HEK293T (cell line): ENCODE measurements at places on chromosomes 5 and 9.

DNA sequence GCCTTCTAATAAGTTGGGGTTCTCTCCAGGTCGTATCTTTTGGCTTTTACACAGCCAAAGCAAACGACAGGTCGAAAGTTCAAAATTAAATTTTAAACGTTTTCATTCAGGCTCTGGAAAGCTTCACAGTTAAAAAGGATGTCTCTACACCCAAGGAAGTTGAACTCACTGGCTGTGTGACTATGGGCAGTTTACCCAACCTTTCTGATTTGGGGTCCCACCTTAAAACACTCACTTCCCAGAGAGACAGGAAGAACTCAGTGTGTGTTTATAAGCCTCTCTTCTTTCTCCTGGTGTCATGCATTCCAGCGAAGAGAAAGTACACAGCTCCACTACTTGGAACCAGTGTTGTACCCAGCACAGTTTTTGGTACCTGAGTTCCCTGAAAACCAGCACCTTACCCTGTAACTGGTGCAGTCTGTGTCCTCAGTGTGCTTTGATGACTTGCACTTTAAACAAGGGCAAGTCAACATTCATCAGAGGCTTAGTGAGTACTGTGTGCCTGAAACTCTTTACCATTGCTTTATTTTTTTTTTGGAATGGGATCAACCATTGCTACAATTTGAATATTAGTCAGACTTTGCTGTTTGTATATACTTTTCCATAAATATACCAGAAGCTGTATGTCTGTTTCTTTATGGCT, 1.7 kb downstream of the SRD5A1 start:
- DNase-seq = no peak

DNA sequence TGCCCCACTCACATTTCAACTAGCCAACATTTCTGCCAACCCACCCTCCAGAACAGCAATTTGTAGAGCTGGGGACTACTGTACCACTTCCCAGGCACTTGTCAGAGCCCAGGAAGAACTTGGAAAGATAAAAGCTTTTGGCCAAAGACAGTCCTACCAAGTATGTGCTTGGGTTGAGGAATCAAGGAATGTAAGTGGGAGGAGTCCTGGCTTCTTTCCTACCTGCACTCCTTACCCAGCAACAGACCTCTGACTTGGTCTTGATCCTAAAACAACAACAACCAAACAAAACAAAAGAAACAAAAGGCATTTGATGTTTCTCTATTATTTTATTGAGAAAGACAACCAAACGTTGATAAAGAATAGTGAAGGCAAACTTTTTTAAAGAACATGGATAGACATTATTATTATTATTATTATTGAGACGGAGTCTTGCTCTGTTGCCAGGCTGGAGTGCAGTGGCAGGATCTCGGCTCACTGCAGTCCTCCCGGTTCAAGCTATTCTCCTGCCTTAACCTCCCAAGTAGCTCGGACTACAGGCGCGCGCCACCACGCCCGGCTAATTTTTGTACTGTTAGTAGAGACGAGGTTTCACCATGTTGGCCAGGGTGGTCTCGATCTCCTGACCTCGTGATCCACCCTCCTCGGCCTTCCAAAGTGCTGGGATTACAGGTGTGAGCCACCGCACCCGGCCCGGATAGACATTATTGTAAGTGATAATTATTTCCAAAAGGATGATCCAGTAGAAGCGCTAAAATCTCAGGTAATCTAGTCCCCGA, 33.5 kb downstream of the ANXA2R start:
- DNase-seq = no peak

DNA sequence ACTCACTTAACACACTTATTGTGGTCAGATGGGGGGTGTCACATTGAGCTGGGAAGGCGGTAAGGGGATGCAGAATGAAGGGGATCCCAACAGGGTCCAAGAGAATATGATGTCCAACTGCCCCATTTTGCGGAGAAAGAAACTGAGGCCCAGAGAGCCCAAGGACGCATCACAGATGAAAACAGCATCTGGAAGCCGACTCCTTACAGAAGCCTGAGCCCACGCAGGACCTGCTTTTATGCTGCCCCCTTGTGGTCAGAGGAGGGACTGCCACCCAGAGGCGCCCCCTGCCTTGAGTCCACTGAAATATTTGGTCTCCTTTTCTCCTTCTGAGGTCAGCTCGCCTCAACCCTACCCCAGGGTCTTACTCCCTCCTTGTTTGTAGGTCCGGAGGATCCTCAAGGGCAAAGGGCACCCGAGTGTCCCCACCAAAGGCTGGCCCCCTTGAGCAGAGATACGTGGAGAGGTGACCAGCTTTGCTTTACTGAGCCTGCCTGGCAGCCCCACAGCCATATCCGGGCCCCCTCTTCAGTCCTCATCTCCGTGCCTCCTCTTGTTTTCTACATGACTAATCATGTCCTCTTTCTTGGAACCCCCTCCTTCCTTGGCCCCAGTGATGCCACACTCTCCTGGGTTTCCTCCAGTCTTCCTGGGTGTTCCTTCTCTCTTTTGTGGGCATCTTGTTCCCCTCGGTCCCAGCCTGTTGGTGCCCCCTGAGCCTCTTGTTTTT, 30.0 kb upstream of the TTLL11 start:
- DNase-seq = peak; percentile 87

DNA sequence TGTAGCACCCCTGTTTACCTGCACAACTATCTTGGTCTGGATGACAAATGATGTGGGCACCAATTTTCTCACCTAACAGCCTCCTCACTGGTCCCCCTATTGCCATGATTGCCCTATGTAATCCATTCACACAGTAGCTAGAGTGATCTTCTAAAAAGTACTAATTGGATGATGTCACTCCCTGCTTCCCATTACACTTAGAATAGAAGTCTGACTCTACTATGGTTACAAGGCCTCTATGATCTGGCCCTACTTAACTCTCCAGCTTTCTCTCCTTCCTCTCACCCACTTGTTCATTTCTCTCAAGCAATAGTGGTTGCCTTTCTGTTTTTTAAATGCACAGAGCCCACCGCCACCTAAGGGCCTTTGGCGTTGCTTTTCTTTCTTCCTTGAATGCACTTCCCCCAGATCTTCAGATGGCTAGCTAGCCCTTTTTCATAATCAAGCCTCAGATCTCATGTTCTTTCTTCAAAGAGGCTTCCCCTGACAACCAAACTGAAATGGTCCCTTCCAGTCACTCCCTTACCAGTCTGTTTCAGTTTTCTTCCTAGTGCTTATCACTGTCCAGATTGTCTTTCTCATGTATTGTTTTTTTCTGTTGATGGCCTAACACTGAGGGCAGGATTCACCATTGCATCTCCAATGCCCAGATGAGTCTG, 8.7 kb downstream of the IGIP start:
- DNase-seq = no peak

DNA sequence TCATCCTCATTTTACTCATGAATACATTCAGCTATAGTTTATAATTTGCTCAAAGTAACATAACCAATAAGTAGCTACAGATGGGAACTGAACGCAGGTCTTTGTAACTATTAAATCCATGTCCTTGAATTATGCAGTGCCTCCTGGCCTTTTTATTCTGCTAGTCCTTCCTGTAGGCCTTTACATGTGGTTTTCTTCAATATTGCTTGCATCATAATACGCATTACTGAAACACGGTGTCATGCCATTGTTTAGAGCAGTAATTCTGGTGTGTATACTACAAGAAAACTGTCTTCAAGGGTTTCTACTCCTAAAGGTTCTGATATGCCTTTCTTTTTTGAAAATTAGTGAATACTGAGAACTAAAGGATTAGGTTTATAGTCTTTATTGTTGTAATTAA, 20.7 kb downstream of the CWC27 start:
- DNase-seq = no peak

DNA sequence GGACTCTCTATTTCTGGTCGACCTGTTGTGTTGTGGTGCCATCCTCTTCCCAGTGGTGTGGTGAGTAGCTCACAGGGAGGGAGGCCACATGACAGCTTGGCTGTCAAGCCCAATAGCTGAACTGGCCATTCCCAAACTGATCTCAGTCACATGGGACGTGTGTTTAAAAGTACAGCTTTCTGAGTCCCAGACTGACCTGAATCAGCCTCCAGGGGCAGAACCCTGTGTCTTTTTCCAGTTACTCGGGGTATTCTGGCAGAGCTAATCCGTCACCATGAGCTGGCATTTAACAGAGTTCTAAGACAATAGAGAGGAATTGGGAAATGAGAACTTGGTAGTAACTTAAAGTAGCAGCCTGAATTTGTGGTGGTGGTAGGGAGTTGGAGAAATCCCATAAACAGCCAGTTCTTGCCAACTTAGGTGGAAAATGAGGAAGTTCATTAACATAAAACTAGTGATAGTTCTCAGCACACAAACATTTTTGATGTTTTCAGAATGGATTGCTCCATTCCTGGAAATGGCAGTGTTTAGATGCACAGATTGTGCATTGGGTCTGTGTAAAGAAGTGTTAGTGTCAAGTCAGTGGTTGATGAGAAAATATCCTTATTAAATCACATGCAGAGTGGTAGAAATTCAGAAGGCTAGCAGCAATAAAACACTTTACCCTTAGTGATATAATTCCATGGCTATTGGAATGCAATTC, 50.9 kb downstream of the GPR107 start:
- DNase-seq = no peak

DNA sequence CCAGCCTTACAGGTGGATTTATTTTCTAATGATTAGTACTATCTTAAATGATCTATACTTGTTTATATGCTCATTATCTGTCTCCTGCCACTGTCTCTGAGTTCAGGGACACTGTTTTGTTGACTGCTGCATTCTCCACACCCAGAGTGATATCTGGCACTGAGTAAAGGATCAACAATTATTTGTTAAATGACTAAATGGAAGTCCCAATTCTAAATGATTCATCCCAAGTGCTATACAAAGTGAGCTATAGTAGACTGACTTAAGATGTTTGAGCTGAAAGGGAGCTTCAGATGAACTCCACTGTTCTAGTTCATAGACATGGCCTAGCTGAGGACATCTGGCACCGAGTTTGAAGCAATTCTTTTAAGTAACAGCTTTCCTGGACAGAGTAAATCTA, 40.5 kb downstream of the ITGA2 start:
- no peak for DNase-seq

DNA sequence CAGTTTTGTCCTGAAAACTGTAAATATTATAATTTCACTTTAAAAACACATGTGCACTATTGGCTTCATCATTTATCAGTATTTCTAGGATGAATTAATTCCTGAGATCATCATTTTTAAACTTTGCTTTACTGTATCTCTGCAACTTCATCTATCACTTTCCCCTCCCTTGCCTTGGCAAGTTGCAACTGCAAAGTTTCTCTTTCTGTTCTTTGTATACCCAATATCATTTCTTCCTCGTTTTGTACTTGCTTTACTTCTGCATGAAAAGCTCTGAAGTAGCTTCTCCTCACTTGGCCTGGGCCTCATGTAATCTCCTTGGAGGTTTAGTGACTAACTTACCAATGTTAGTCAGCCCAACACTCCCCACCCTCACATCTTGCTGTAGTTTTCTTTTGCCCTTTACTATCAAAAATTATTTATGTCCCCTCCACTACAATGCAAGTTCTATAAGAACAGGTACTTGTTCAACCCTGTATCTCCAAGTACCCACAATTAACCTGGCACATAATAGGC, 12.8 kb downstream of the C5orf63 start:
- no peak for DNase-seq

DNA sequence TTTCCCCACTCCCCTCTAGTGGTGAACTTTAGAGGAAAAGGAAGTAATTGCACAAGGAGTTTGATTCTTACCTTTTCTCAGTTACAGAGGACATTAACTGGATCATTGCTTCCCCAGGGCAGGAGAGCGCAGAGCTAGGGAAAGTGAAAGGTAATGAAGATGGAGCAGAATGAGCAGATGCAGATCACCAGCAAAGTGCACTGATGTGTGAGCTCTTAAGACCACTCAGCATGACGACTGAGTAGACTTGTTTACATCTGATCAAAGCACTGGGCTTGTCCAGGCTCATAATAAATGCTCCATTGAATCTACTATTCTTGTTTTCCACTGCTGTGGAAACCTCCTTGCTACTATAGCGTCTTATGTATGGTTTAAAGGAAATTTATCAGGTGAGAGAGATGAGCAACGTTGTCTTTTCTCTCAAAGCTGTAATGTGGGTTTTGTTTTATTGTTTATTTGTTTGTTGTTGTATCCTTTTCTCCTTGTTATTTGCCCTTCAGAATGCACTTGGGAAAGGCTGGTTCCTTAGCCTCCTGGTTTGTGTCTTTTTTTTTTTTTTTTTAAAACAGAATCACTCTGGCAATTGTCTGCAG, 25.3 kb downstream of the SLC22A5 start:
- no peak for DNase-seq

- no peak for DNase-seq
Measured at GRCh38 chr9:137423514-137424291, 510 bp downstream of the NOXA1 start.

- DNase-seq = no peak
Measured at GRCh38 chr9:90956026-90956810, 154.6 kb downstream of the SYK start.

DNA sequence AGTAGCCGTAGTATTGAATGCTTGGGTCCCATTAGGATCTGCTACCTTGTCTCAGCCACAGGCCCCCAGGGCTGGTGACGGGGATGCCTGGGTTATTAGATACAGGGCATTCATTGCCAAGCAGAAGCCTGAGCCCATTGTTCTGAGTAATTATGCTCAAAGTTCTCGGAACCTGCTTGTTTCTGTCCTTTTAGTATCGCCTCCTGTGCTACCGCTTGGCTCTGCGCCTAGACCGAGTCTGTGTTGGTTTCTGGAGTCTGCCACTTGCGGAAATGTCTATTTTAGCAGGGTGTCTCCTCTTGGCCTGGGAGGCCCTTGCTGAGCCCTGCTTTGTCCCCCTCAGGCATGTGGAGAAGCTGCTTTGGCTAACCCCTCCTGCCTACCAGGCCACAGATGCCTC, 506.1 kb downstream of the BNC2 start:
- no peak for DNase-seq

GRCh38 chr9:112446080-112446479, 40.5 kb upstream of the KIAA1958 start:
- no peak for DNase-seq

- no peak for DNase-seq
Measured at GRCh38 chr9:136779808-136780207, 11.3 kb upstream of the TMEM141 start.

DNA sequence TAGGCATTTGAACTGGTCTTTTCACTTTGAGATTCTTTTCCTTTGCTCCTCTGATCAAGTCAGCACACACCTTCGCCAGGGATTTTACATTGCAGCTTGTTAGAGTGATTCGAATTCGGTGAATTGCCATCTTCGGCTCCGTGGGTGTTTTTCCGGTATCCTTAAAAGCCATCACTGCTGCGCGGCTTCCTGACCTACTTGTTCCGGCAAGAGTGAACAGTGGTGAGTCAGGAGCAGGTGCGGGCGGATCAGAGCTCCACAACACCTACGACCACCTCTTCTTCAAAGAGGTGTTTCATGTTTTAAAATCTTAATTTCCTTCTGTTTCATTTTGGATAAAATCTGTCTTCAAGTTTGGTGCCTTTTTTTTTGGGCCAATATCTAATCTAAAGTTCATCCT, 134.6 kb downstream of the TMC1 start:
- no peak for DNase-seq

DNA sequence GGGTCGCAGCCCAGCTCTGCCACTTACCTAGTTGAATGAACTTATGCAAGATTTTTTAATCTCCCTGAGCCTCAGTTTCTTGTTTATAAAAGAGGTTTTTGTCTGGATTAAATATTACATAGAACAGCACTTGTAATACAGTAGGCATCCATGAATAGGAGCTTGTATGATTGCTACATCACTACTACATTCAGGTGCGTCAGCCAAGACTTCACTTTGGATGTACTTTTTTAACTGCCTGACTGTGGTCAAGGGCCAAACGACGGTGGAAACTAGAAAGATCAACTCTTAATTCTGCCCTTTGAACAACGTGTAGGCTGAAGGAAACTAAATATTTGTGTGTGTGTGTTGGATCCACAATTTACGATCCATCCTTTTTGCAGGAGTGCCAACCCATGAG, 172.8 kb downstream of the RFK start:
- no peak for DNase-seq
